ENCODE measurements at places on chromosomes 13 and 19. TPM values are rescaled to one million over a fixed set of nuclear protein-coding genes. Genes with fewer than 3 reads are reported as not detected.

DNA sequence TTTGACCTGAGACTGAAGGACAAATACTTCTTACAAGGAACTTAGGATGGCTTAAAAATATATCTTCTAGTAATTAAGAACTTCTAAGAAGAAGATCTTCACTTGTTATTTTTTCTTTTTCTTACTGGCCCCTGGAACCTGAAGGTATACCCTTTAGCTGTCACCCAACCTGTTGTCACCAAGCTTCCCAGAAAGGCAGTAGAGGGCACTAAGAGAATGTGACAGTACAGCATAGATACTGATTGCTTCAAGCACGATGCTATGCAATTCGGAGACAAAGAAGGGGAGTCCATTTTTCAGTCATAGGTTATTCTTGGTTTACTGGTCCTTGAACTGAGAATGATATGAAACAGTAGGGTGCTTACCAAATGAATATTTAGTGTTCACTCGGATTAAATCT, 208.3 kb upstream of the PCDH9 start:
- H3K36me3 ChIP-seq: no peaks in the 10 kb centered on the region
- H3K27me3 ChIP-seq: no peaks in the 10 kb centered on the region
- no peak overlapping the region for H3K4me3 ChIP-seq
- DNase-seq: no peak
- no peaks in the 10 kb centered on the region for H3K4me1 ChIP-seq

DNA sequence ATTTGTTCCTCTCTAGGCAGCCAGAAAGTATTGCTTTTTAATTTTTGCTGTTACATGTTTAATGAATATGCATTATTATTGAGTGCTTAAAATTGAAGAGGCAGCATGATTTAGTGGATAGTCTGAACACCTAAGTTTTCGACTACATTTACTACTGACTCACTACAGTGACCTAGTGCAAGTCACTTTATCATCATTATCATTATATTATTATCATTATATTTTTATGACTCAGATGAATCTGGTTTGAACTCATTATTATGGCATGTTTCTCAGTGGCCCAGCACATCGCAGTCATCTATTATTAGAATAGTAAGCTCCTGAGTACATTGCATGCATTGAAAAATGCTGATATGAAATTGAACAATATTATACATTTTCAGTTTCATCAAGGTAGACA, 351.2 kb upstream of the PRR20A start:
- H3K27ac ChIP-seq: no peak overlapping the region
- no peak for DNase-seq
- H3K4me1 ChIP-seq: no peaks in the 10 kb centered on the region
- H3K36me3 ChIP-seq: no peaks in the 10 kb centered on the region

TTC9B gene
- not detected for total RNA-seq

DNA sequence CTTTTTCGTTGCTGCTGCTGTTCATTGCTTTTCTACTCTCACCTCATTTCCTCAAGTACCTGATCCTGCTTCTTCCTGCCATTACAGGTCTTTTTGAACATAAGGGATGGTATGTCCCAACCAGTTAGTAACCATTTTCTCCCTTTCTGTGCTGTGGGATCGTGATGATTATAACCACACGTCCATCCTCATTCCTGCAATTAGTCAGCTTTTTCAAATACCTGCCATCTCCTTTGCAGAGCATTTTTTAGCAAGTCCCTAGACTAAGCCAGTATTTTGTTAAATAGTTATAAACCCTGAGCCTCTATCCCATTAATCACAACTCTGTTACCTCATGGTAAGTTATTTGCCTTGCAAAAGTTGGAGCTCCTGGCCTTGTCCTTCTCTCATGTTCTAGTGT, 109.2 kb downstream of the FNDC3A start:
- no peak for DNase-seq
- H3K27ac ChIP-seq: no peak overlapping the region
- H3K36me3 ChIP-seq: no peaks in the 10 kb centered on the region
- no peak overlapping the region for H3K4me3 ChIP-seq
- no peaks in the 10 kb centered on the region for H3K4me1 ChIP-seq

- H3K27ac ChIP-seq: no peak overlapping the region
- peaks cover 9% of the 10 kb centered on the region for H3K27me3 ChIP-seq
- no peaks in the 10 kb centered on the region for H3K36me3 ChIP-seq
- no peak overlapping the region for H3K4me3 ChIP-seq
Measured at GRCh38 chr19:40571831-40572495, 4.7 kb upstream of the SHKBP1 start.

JAK3 gene
- total RNA-seq: 119 TPM

- no peaks in the 10 kb centered on the region for H3K4me1 ChIP-seq
- no peak overlapping the region for H3K27ac ChIP-seq
- DNase-seq: no peak
- H3K4me3 ChIP-seq: no peak overlapping the region
- H3K27me3 ChIP-seq: no peaks in the 10 kb centered on the region
Measured at GRCh38 chr19:16927883-16928282, 39.1 kb downstream of the F2RL3 start.

DNA sequence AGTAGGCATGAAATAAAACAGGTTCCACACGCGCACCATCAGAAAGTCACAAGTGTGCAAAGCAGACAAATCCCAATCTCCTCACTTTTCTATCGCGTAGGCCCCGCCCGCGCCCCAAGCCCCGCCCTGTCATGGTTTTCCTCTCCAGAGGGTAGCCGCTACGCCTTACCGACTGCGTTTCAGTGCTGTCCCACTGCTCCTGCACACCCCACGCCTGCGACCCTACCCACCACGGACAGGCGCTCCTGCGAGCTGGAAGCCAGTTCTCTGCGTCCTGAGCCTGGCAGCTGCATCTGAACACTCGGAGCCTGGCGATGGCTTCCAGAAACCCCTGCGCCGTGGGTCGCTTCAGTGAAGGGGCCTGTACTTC, 379 bp upstream of the ZNF470 start:
- peaks cover 10% of the 10 kb centered on the region for H3K36me3 ChIP-seq
- peak overlapping the region; percentile 51 for H3K27ac ChIP-seq
- H3K27me3 ChIP-seq: no peaks in the 10 kb centered on the region

RASL11A gene
- total RNA-seq: 5.3 TPM

DNA sequence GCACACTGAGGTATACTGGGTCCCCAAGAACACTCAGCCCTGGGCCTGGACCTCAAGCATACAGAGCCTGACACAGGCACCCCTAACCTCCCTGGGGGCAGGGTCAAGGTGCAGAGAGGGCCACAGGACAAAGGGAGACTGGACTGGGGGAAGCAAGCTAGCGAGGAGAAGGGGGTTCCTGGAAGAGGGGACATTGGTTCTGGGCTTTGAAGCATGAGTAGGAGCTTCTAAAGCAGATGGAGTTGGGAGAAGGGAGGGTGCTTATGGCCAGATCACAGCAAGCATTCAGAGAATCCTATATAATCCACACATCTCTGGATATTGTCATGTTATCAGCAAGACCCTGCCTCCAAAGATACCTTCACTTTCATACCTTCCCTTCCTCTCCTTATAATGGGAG, 3.2 kb downstream of the CIB3 start:
- H3K36me3 ChIP-seq: no peaks in the 10 kb centered on the region
- no peaks in the 10 kb centered on the region for H3K4me1 ChIP-seq
- no peak overlapping the region for H3K27ac ChIP-seq
- no peak for DNase-seq
- H3K4me3 ChIP-seq: no peak overlapping the region
- no peaks in the 10 kb centered on the region for H3K27me3 ChIP-seq

PCDH9 gene
- 0.16 TPM for total RNA-seq

DNA sequence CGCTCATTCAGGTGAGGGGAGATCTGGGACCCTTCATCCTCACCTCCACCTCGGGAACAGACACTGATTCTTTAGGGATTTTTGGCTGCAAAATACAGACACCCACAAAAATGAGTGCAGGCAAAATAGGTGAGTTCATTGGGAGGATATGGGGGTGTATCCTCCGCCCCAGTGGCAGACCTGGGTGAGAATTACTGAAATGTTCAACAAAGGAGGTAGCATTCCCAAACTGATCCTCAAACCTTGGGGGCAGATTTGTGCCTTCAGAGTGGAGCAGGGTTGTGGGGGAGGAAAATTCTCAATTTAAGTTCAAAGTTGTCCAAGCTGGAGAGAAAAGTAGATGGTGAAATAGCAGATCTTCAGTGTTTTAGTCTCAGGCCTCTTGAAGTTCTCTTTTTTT, 31.3 kb upstream of the SIN3B start:
- no peak for DNase-seq
- no peak overlapping the region for H3K27ac ChIP-seq
- H3K4me1 ChIP-seq: no peaks in the 10 kb centered on the region
- no peaks in the 10 kb centered on the region for H3K36me3 ChIP-seq
- H3K4me3 ChIP-seq: no peak overlapping the region
- H3K27me3 ChIP-seq: no peaks in the 10 kb centered on the region

CYP4F2 gene
- not detected for total RNA-seq

ZNF585A gene
- 10.9 TPM for total RNA-seq

DNA sequence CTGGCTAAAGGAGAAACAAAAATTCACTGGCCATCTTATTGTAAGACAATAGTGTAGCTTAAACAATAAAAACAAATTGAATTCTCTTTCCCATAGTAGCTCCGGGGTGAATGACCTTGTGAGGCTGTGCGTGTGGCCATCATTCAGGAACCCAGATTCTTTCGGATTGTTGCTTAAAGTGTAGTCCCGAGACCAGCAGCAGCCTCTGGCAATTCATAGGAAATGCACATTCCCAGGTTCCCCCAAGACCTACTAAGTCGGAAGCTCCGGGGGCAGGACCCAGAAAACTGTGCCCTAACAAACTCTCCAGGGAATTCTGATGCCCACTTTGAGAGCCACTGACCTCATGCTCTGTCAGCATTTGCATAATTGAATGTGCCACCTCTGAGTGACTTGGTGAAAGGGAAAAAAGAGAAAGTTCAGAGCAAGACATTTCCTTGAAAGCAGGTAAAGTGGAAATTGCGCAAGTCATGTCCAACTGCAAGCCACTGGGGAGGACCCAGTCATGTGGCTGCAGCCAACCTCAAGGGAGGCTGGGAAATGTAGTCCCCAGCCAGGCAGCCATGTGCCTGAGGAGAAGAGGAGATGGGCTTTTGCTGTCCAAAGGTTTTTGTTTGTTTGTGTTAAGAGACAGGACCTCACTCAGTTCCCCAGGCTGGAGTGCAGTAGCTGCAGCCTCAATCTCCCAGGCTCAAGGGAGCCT, 50.7 kb upstream of the PNMA8B start:
- H3K4me3 ChIP-seq: no peak overlapping the region
- no peaks in the 10 kb centered on the region for H3K27me3 ChIP-seq
- peaks cover 3% of the 10 kb centered on the region for H3K4me1 ChIP-seq
- H3K27ac ChIP-seq: no peak overlapping the region
- H3K36me3 ChIP-seq: no peaks in the 10 kb centered on the region

SHC2 gene
- 0.11 TPM for total RNA-seq

DNA sequence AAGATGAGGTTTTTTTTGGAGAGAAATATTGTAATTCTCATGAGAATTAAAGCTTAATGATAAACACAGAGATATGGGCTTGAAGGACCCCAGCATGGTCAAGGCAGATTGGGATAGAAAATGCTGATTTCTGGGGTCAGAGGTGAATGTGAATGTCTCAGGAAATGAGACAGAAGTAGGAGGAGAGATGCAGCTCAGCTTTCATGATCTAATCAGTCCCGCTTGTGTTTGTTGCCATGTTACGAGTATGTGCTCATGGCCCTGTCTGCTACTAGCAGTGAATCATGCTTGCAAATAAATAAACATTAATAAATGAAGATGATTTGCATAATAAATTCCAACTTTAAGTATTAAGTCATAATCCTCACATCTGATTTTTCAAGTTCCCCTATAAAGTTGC, 23.0 kb upstream of the NDFIP2 start:
- no peak for DNase-seq
- no peaks in the 10 kb centered on the region for H3K36me3 ChIP-seq
- no peaks in the 10 kb centered on the region for H3K27me3 ChIP-seq

- DNase-seq: no peak
- peaks cover 58% of the 10 kb centered on the region for H3K36me3 ChIP-seq
- no peak overlapping the region for H3K27ac ChIP-seq
Measured at GRCh38 chr19:15367439-15367838, 12.1 kb downstream of the AKAP8 start.

DNA sequence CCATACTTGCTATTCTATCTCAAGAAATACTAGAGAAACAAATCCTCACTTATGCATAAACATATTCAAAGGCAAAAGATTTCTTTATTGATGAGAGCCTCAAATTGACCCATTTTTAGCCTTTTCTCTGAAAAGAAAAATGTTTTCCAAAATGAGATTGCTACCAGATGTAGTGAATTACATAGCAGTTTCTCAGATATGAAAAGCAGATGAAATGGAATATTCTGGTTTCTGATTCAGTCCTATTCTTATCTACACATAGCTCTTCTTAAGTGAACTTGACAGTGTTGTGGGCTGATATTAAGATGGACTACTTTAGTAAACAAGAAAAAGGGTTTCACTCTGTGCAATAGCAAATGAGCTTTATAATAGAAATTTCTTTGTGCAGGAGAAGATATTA, 183.5 kb downstream of the DNAJC15 start:
- H3K4me1 ChIP-seq: no peaks in the 10 kb centered on the region
- no peaks in the 10 kb centered on the region for H3K36me3 ChIP-seq
- no peaks in the 10 kb centered on the region for H3K27me3 ChIP-seq
- no peak for DNase-seq
- H3K4me3 ChIP-seq: no peak overlapping the region

- no peak overlapping the region for H3K27ac ChIP-seq
- H3K36me3 ChIP-seq: no peaks in the 10 kb centered on the region
- no peaks in the 10 kb centered on the region for H3K4me1 ChIP-seq
- no peak overlapping the region for H3K4me3 ChIP-seq
- no peaks in the 10 kb centered on the region for H3K27me3 ChIP-seq
- no peak for DNase-seq
Measured at GRCh38 chr13:30523211-30523610, 57.5 kb upstream of the HMGB1 start.

PRRG2 gene
- 1.2 TPM for total RNA-seq

- H3K4me3 ChIP-seq: no peak overlapping the region
- no peaks in the 10 kb centered on the region for H3K27me3 ChIP-seq
- no peak overlapping the region for H3K27ac ChIP-seq
Measured at GRCh38 chr13:110610955-110611595, 4.3 kb upstream of the NAXD start.

- no peaks in the 10 kb centered on the region for H3K36me3 ChIP-seq
- H3K27me3 ChIP-seq: no peaks in the 10 kb centered on the region
- no peak overlapping the region for H3K4me3 ChIP-seq
- no peaks in the 10 kb centered on the region for H3K4me1 ChIP-seq
- H3K27ac ChIP-seq: no peak overlapping the region
Measured at GRCh38 chr19:5182751-5183150, 157.9 kb downstream of the PTPRS start.

DNA sequence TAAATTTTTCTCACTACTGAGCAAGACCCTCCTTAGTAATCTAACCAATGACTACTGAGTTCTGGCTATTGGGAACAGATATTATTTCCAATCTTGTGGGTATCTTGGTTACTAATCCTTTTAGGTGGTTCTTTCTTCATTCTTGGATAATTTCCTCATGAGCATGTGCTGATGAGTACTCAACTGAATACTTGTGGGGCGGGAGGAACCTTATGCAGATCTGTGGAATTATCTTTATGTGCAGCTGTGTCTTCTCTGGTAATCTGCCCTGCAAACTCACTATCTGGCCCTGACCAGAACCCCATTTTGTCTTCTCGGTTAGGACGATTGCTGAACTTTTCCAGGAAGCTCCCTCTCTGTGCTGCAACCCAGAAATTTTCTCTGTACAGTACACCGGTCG, 89.7 kb upstream of the TRPC4 start:
- H3K27ac ChIP-seq: no peak overlapping the region
- no peaks in the 10 kb centered on the region for H3K27me3 ChIP-seq
- H3K36me3 ChIP-seq: no peaks in the 10 kb centered on the region
- no peaks in the 10 kb centered on the region for H3K4me1 ChIP-seq
- H3K4me3 ChIP-seq: no peak overlapping the region

All from CD8-positive, alpha-beta memory T cell (primary cell).